Activated CD4-positive, alpha-beta T cell treated with anti-CD3 and anti-CD28 coated beads for 36 hours (primary cell): ENCODE measurements at places on chromosomes 4 and X. TPM values are rescaled to one million over a fixed set of nuclear protein-coding genes. Genes with fewer than 3 reads are reported as not detected.

The GYG2 gene
- total RNA-seq = not detected

The ZCCHC4 gene
- total RNA-seq = 11.7 TPM

The SNX25 gene
- 15.0 TPM for total RNA-seq

The NDNF gene
- 0.16 TPM for total RNA-seq

The DMRTC1 gene
- 0.18 TPM for total RNA-seq

The CT45A2 gene
- not detected for total RNA-seq

The SLC38A5 gene
- total RNA-seq = 83.5 TPM

The RHOXF2 gene
- total RNA-seq = not detected

The MAGEE2 gene
- not detected for total RNA-seq

The DKK2 gene
- not detected for total RNA-seq

The NOX1 gene
- total RNA-seq = not detected

The F8 gene
- 5.4 TPM for total RNA-seq

The TMPRSS11B gene
- total RNA-seq = not detected
